ENCODE measurements at places on chromosomes 1 and 21.

GRCh38 chr1:184822267-184822666 is 67.6 kb upstream of the EDEM3 start:
- no peak for DNase-seq
- no peaks in the 10 kb centered on the region for H3K36me3 ChIP-seq
- H3K27ac ChIP-seq: no peak overlapping the region
- H3K4me1 ChIP-seq: no peaks in the 10 kb centered on the region
- H3K4me3 ChIP-seq: no peak overlapping the region

GRCh38 chr1:169679692-169680091 is 31.7 kb downstream of the SELL start:
- no peak overlapping the region for H3K27ac ChIP-seq
- no peaks in the 10 kb centered on the region for H3K27me3 ChIP-seq
- H3K36me3 ChIP-seq: no peaks in the 10 kb centered on the region
- H3K4me3 ChIP-seq: no peak overlapping the region
- DNase-seq: no peak

DNA sequence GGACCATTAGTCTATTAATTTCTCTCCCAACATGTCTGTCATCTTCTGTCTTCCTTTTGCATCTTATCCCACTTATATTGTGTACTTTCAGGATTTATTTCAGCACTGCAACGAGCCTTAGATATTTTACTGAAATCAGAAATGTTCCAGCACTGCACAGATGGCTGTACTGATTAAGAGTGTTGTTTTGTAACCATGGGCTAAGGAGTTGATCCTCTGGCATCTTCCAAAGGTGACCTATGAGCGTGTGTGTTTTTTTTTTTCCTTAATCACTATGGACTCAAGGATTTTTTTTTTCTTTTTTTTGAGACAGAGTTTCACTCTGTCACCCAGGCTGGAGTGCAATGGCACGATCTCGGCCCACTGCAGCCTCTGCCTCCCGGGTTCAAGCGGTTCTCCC is 7.1 kb upstream of the DDX59 start:
- H3K27me3 ChIP-seq: no peaks in the 10 kb centered on the region
- no peak overlapping the region for H3K4me3 ChIP-seq
- no peak overlapping the region for H3K27ac ChIP-seq
- H3K36me3 ChIP-seq: no peaks in the 10 kb centered on the region
- H3K4me1 ChIP-seq: no peaks in the 10 kb centered on the region

- H3K4me3 ChIP-seq: no peak overlapping the region
- no peaks in the 10 kb centered on the region for H3K36me3 ChIP-seq
- no peak for DNase-seq
- H3K4me1 ChIP-seq: no peaks in the 10 kb centered on the region
These were observed 2.9 kb upstream of the NFASC start for GRCh38 chr1:204867666-204868339.

DNA sequence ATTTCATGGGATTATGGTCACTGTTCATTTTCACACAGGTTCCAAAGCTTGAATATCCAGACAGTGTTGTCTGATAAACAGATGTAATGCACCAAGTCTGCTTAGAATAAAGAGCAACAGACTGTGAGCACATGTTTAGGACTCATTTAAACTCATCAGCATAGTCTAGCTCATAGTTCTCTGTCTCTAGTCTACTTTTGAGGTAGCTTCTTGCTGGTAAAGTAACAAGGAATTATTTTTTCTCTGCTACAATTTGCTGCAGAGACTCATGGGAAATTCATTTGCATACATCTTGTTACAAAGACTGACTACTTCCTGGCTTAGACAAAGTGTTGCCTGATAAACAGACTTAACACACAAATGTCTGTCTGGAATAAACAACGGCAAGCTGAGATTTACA is 187.2 kb downstream of the NFIA start:
- H3K4me3 ChIP-seq: no peak overlapping the region
- H3K4me1 ChIP-seq: no peaks in the 10 kb centered on the region
- H3K27me3 ChIP-seq: no peaks in the 10 kb centered on the region
- H3K27ac ChIP-seq: no peak overlapping the region
- no peaks in the 10 kb centered on the region for H3K36me3 ChIP-seq
